Upper lobe of right lung (tissue), 1 donor: ENCODE measurements at places on chromosomes 16 and 17. TPM values are rescaled to one million over a fixed set of nuclear protein-coding genes. Genes with fewer than 3 reads are reported as not detected.

The SLC35B1 gene
- 48.1 TPM for total RNA-seq

The NOS2 gene
- 0.55 TPM for total RNA-seq

The MT1E gene
- total RNA-seq = 154 TPM

The COG4 gene
- total RNA-seq = 63.0 TPM

The DRC3 gene
- total RNA-seq = 3.3 TPM

The DNAJA2 gene
- 43.4 TPM for total RNA-seq

The ZNF207 gene
- 133 TPM for total RNA-seq

The CHST6 gene
- total RNA-seq = 0.09 TPM

The ODAD4 gene
- 1.0 TPM for total RNA-seq

The COPZ2 gene
- 24.5 TPM for total RNA-seq

The TEKT1 gene
- not detected for total RNA-seq

The TMEM238L gene
- not detected for total RNA-seq

The AP1G1 gene
- 90.0 TPM for total RNA-seq

The HOXB4 gene
- 4.9 TPM for total RNA-seq

DNA sequence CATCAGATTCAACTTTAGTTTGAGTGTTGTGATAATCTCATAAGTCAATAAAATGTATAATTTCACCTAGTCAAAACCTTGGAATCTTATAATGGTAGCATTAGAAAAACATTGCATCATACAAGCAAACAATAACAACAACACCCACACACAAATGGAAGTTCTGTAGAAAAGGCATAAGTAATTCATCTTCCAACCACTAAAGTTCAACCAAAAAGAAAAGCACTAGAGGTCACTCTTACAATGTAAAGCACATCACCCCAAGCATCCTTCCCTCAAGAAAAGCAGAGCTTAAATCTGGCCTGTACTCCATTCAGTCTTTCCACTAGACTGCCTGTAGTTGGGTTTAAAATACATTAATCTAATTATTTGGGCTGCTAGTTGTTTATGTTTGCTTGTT is 1.8 kb downstream of the CNTNAP4 start:
- no peak for DNase-seq

DNA sequence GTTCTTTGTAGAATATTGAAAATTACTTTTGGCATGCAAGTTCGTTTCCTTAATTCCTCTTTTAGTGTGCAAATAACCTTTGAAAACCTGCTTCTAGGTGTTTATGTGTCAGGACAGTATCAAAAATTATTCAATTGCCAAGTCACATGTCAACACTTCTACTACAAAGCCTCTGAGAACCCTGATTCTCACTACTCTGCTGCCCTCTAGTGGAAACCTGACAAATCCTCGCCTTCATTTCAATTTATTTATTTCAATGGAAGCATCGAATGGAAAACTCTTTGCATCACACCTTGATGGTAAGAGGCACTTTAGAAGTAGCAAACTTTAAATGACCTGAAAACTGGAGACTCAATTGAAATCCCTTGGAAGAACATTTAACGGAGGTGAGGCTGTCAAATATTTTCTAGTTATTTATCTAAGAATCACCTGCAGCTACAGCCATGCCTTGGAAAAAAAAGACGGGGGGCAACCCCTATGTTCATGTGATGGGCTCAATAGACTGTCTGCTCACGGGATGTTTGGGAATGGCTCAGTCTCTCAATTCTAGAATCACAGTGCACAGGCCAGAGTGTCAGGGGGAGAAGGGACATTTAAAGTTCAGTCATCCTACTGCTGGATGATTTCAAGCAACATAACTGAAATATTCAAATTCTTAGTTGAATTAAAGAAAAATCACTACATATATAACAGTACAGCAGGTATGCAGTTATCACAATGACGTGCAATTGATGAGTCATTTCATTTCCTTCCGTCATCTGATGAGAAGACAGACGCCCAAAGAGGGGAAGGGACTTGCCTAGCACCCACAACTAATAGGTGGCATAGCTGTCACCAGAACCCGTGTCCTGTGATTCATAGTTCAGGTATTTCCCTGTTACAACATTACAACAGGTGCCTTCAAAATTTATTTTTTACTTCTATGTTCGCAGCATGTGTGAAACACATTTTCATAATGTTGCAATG is 563.9 kb downstream of the TOX3 start:
- no peak for DNase-seq

DNA sequence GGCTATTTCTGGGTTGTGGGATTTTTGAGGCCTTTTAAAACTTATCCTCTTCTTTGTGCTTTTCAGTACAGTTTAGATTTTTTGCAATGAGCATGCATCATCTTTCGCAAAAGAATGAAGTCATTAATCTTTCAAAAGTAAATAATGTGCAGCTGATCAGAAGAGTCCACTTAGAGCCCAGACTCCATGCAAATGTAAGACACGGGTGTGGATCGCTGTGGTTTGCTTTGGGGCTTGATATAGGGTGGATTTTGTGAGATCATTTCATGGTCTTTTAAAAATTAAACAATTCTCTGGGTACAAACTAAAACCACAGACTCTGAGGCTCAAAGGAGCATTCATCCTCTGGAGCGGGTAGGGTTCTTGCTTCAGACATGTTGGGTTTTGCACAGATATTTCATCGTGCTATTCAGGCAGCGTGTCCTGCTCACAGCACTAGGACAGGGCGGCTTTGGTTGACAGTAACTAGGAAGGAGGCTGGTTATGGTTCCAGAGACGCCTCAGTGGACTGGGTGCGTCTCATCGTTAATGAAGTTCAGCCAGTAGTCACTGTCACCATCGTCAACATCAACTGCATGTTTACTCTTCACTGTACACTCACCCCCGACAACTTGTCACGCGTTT is 129.4 kb upstream of the PLCG2 start:
- no peak for DNase-seq

- DNase-seq = no peak
These were observed 4.8 kb downstream of the TNP2 start for GRCh38 chr16:11264155-11264832.

GRCh38 chr16:30112197-30113030 is 923 bp downstream of the GDPD3 start:
- DNase-seq = peak; percentile 81

DNA sequence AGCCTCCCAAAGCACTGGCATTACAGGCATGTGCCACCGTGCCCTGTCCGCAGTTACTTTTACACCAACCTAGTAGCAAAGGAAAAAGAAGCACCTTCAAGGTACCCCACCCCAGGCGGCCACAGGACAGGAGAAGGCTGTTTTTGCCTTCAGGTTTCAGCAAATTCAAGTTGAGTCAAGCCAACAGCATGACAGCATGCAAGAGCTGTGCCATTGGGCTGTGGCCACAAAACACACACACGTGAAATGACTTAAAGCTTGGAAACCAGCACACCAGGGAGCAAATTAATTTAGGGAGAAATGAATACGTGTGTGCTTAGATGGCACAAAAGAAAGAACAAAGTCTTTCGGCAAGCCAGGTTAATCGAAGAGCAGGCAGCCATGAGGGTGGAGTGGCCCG is 39.7 kb downstream of the ERCC4 start:
- no peak for DNase-seq

DNA sequence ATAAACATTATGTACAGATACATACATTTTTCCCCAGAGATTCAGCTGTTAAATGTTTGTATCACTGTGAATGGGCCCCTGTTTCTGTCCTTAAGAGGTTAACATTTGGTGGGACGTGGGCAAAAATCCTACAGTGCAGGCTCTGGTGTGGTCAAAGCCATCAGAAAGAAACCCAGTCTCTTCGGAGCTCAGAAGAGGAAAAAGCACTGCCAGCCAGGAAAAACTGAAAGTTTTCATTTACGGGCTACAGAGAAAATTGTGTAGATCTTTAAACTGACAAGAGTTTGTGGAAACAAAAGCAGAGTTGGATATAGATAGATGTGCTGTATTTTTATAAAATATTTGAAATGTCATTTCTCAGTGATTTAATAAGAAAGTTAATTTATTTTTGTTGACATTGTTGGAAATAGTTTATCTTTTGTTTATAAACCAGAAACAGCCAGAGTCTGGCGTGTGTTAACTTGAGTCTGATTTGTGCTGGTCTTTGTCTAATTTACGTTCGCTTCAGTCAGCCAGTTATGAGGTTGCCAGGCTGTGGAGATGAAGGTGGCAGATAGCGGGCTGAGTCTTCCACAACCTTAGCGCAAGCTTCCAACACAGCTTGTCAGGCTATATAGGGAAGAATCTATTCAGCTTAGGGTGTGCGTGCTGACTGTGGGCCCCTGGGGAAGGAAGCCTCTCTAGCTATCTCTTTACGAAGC is 9.5 kb upstream of the TEKT3 start:
- DNase-seq = no peak

- DNase-seq = no peak
These were observed 2.1 kb downstream of the TRAF7 start for GRCh38 chr16:2157480-2158261.

- peak; percentile 76 for DNase-seq
These were observed 45.1 kb downstream of the CMIP start for GRCh38 chr16:81489547-81490267.

DNA sequence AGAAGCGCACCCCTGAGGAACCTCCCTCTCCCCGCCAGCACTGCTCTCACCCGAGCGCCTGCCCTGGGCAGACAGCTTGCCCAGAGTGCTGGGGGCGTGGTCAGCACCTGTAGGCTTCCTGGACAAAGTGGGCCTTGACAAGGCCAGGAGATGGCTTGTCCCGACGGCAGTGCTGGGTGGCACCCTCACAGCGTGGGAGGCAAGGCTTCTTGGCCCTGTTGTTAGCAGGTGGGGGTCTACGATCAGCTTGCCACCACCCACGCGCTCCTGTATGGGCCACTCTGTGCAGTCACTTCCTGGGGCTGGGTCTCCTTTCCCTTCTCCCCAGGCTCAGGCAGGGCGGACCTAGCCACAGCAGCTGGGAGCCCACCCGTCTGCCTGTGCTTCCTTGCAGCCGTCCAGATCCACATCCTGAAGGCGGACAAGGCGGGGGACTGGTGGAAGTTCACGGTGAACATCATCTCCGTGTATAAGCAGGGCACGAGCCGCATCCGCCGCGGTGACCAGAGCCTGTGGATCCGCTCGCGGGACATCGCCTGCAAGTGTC is 218.0 kb downstream of the NTN1 start:
- DNase-seq = no peak

DNA sequence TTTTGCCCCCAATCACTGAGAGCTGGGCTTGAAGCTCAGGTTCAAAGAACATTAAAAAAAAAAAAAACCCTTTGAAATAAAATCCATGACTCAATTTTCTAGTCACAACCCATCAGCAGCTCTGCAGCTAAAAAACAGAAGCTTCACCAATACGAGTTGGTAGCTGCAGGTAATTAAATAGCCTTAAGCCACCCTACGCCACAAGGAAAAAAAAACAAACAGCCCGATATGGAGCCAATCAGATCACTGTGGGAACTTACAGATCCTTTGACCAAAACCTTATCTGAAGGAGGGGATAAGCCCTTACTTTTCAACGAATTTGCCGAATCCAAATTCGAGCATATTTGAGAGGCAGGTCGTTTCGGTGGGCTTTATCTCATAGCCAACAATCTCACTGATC is 69.3 kb downstream of the DNAH3 start:
- no peak for DNase-seq

GRCh38 chr16:30485818-30486436 is 13.4 kb downstream of the ITGAL start:
- DNase-seq = no peak

GRCh38 chr16:77738706-77739558 is 16.6 kb downstream of the NUDT7 start:
- DNase-seq = no peak

DNA sequence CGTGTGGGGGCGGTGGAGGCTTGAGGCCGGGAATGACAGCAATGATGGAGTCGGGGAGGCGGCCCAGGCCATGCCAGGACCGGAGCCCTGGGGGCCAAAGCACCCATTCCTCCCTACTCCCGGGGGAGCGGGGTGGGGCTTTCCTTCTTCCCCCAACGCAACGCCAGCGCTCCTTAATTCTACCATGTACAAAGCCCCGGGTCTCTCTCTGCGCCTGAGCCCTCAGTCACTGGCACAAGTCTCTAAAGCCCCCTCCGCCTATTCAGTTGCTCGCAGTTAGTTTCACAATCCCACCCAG is 245 bp upstream of the RNF227 start:
- DNase-seq = no peak

GRCh38 chr16:50635505-50636392 is 45.4 kb downstream of the SNX20 start:
- DNase-seq = no peak

DNA sequence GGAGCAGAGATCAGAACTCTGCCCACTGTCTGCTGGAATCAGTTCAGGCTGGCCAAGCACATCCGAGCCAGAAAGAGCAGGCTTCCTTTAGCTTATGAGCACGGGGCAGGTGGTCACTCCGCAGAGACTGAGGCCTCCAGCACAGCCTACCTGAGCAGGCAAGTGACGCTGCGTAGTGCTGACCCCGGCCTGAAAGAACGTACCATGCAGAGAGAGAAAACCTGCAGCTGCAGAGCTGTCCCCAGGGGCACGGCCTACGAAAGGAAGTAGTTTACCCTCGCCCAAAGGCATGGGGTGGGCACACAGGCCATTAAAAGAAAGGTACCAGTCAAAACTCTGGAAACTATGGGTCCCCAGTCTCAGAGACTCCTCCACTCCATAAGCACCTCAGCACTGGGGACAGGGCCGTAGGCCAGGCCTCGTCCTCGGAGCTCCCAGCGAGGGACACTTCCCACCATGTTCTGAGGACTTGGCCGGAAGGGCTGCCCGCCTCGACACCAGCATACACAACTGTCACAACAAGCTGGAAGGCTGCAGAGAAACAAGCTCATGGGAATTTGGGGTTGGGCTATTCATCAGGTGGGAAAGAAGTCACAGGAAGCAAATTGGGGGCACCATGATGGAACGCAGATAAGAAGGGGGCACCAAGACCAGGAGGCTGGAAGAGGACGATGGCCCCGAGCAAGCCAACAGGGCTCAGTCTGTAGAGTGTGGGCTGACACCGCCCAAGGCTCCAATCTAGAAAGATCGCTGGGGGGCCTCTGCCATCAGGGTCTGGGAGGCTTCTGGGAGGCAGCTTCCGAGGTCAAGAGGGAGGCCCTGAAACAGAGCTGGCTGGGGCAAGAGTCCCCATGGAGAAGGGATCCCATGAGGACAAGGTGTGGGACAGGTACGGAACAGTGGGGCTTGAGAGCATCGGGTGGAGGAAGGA is 21.2 kb downstream of the MEAK7 start:
- DNase-seq = peak; percentile 48

- DNase-seq = no peak
These were observed 67.4 kb downstream of the MYO18A start for GRCh38 chr17:29112771-29113295.

DNA sequence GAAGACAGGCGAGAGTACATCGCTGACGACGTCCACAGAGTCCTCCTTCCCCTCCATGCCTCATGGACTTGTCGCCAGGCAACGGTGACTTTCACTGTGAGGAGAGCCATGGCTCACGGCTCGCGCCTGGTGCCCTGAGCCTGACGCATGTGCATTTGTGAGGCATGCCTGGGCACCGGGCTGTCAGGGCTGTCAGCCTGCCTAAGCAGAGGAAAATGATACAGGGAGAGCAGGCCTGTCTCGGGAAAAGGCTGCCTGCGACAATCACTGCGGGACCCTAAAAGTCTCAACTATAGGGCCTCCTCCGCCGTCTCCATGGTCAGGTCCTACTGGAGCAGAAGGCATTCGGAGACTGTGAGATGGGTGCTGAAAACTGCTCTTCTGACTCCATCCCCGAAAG is 135.5 kb upstream of the WSB1 start:
- no peak for DNase-seq
